Astrocyte (in vitro differentiated cells and primary cell): ENCODE measurements at places on chromosomes 2 and 18.

GRCh38 chr2:225598426-225598825 is 198.9 kb downstream of the NYAP2 start:
- DNase-seq, result peak; percentile 64

- no peak for DNase-seq
Observed at GRCh38 chr2:69535817-69536241, 98.6 kb upstream of the NFU1 start.

- DNase-seq, result peak; percentile 76
Observed at GRCh38 chr2:96315400-96316071, 9.6 kb upstream of the ITPRIPL1 start.

DNA sequence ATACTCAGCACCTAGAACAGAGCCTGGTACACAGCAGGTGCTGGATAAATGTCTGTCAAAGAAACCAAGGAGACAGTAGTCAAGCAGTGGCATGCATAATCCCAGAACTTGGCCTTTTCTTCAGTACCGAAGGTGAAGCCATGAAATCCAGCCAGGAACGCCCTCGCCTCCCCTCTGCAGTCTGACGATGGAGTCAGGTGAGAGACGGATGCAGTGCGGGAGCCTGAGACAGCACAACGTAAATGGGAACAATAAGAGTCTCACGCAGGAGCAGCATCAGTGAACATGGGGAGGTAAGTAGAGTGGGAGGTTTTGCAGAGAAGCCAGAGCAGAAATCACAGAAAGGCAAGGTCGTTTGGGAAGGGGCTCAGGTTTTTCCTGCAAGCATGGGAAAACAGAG is 389.3 kb upstream of the MYT1L start:
- no peak for DNase-seq

DNA sequence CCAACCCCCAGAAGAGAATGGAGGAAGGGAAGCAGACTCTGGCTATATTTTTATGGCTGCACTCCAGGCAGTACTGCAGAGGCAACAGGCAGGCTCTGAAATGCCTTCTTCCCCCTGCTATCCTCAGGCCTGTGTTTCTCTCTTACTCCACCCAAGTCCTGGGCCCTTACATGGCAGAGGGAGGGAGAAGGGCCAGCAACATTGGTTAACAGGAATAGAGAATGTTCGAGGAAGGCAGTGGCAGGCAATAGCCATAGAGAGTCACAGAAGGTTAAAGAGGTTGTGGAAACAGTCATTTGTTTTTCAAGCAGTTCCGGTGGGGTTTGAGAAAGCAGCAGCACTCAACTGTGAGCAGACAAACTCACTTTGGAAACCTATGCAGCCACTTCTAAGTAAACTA is 15.1 kb upstream of the DARS1 start:
- no peak for DNase-seq

GRCh38 chr2:133286326-133286922 is 281.8 kb downstream of the NCKAP5 start:
- DNase-seq, result no peak

GRCh38 chr2:23617167-23617810 is 232.3 kb downstream of the KLHL29 start:
- DNase-seq, result peak; percentile 43

DNA sequence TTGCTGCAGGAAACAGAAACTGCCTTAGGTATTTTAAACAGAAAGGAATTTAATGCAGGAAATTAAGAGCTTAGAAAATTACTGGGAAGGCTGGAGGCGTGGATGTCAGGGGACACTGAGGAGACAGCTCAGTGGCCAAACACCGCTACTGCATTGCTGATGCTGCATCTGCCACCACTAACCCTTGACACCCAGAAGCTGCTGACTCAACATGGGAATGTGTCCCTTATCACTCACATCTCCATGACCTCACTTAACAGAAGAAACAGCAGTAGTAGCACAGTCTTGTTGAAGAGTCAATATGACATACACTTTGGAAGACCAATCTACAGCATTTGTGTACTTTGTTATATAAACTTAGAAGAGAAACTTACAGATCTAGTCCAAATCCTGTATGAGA is 906.1 kb downstream of the SLC4A3 start:
- DNase-seq, result peak; percentile 55

- DNase-seq, result no peak
Observed at GRCh38 chr2:624551-625347, 52.5 kb downstream of the TMEM18 start.

GRCh38 chr2:233034091-233034882 is 1.8 kb downstream of the NEU2 start:
- DNase-seq, result no peak
